Posterior vena cava (tissue), 2 donors: ENCODE measurements at places on chromosomes 3 and 15.

GRCh38 chr15:84552896-84553295 lies 47.9 kb upstream of the ZSCAN2 start:
- DNase-seq = no peak

DNA sequence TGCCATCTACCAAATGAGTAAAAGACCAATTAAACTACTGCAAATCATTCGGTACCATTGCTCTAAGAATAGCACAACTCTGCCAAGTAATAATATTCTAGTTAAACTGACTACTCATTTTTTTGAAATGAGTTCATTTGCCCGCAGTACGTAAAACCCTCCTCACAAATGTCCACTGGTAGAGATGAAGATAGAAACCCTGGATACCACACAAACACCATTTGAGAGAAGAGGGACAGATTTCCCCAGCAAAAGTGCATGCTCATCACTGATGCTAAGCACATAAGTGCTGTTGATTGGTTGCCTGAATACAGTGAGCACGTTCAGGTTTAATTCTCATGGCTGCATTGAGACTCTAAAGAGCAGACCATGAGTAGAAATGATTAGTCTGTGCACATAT lies 34.6 kb upstream of the SEMA6D start:
- DNase-seq = no peak

GRCh38 chr3:16064642-16065414 lies 109.7 kb upstream of the GALNT15 start:
- peak; percentile 93 for DNase-seq

GRCh38 chr3:121592856-121593702 lies at the start of gene FBXO40:
FBXO40 (plus strand) TSS chr3:121593379; CDS start chr3:121620576, 27,197 bp downstream.
- no peak for DNase-seq

DNA sequence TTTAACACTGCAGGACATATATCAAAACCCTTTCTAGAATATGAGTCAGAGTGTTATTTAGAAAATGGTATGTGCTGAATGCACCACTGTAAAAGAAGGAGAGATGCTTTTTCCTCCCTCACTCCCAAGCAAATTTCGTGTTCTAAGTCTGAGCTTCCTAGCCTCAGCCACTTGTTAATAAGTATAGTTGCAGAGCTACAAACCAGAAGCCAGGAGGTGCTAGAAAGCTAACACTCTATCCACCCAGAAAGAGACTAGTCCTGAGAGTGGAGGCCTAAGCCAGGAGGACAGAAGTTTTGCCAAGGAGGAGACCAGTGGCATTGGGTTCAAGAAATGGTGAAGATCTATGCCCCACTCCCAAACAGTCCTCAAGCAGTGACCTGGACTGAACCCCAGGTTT lies 40.5 kb upstream of the GYG1 start:
- DNase-seq = no peak

- no peak for DNase-seq
These were observed 89.3 kb upstream of the BHLHE40 start for GRCh38 chr3:4889896-4890295.

DNA sequence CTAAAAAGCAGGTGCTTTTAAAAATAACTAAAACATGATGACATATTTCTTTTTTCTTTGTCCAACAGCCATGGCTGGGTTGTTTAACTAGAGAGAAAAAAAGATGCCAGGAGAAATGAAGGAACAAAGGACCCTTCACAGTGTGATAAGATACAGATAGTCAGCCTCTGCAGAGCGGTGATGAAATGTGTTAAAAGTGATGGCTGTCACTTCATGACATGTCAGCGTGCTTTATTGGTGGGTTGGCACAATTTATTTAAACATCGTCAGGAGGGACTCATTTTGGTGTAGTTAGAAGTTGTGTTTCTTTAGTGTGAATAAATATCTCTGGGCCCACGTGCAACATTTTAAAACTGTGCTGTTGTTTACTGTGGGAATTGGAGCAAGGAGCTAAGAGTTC lies 887.4 kb upstream of the CFAP20DC start:
- DNase-seq = no peak

- DNase-seq = no peak
These were observed 223.0 kb downstream of the EBLN2 start for GRCh38 chr3:73284472-73284871.

GRCh38 chr3:51794206-51794605 lies 15.2 kb upstream of the IQCF6 start:
- DNase-seq = no peak

GRCh38 chr3:49711489-49711888 lies 8.0 kb downstream of the AMIGO3 start:
- DNase-seq = peak; percentile 45
